Stimulated activated CD8-positive, alpha-beta memory T cell treated with anti-CD3 and anti-CD28 coated beads, Interleukin-4, amount 100 ng/mL, for 1 hour (primary cell): ENCODE measurements at places on chromosomes 16 and 17.

- no peak for DNase-seq
These were observed 187.4 kb upstream of the CACNG5 start for GRCh38 chr17:66647391-66647983.

- no peak for DNase-seq
These were observed 1726.1 kb downstream of the TP53TG3F start for GRCh38 chr16:35185366-35186044.

DNA sequence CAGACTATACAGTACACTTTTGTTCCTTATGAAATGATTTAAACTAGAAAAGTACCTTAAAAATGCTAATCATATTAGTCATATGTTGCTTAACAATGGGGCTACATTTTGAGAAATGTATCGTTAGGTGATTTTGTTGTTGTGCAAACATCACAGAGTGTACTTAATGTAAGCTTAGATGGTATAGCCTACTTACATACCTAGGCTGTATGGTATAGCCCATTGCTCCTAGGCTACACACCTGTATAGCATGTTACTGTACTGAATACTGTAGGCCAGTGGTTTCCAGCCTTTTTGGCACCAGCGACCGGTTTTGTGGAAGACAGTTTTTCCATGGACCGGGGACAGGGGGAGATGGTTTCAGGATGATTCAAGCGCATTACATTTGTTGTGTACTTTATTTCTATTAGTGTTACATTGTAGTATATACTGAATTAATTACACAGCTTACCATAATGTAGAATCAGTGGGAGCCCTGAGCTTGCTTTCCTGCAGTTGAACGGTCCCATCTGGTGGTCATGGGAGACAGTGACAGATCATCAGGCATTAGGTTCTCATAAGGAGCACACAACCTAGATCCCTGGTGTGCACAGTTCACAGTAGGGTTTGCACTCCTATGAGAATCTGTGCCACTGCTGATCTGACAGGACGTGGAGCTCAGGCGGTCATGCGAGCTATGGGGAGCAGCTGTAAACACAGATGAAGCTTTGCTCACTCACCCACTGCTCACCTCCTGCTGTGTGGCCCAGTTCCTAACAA is 35.0 kb upstream of the MRC2 start:
- DNase-seq: no peak

DNA sequence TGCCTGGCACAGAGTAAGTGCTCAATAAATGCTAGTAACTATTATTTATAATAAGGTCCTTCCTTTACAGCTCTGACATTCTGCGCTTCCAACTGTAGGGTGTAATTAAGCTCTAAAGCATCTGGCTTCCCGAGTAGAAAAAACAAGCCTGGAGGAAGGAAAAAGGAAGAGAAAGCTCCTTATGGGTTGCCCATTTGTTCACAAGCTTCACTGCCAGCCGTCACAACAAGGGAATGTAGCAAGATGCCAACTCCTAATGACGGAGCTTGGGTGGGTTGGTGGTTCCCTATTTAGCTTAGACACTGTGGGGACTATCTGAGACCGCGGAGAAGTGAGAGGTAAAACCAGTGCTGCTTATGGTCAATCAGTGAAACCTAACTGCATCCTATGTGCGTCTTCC is 7.3 kb upstream of the RPRML start:
- no peak for DNase-seq

DNA sequence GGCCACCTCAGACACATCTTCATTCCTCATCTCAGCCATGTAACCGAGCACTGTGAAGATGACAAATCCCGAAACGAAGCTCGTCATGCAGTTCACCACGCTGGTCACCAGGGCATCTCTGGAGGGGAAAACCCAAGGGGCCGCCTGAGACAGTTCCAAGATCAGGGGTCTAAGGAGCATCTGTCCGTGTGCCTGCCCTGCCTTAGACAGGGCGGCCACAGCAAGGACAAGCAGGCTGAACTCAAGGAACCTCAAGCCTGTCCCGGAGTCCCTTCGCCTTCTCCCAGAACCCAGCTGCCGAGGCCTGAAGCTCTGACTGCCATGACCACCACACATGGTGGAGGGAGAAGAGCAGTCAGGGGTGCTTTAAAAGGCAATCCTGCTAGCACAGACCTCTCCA is 22.7 kb downstream of the SLC6A4 start:
- no peak for DNase-seq

GRCh38 chr17:83075270-83075880 is 4.0 kb upstream of the METRNL start:
- DNase-seq: no peak

DNA sequence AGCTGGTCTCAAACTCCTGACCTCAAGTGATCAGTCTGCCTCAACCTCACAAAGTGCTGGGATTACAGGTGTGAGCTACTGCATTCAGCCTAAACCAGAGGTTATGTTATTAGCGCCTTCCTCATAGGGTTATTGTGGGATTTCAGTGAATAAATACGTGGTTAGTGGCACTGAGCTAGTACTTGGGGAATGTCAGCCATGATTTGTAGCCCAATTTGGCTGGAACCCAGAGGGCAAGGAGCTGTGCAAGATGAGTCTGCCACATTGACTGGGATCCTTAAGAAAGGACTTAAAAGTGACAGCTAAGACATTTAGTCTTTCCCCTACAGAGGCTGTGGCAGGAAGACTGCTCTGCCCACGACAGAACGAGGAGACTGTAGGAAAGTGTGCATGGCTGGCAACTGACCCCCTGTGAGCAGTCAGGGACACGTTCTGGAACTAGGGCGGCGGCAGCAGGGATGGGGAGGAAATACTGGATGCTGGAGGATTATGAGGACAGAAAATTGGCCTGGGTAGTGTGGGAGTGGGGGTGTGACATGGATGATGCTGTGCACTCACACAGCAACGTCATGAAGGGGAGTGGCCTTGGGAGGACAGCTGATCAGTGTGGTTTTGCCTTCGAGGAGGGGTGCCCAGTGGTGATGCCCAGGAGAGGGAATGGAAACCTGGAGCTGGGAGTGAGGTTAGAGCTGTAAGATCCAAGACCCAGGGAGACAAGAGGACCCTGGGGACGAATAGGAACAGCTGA is 14.6 kb downstream of the ATP5PD start:
- no peak for DNase-seq

DNA sequence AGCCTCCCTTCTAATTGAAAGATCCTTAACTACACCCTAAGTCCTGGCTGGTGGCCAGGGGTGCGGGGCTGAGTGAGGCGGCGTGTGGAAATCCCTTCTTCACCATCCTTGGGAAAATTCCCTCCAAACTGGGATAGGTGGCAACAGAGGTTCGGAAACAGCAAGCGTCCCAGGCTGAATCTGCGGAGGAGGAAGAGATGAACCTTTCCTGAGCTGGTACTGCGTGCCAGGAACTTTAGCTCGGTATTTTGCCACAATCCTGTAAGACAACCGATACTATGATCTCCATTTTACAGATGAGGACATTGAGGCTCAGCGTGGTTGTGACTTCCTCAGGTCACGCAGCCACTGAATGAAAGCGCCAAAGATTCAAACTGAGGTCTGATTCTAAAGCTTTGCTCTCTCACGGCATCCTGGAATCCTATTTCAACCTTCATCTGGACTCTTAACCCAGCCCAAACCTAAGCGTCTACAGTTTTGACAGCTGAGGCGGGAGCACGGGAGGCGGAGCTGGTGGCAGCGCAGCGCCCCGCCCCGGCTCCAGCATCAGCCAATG is 583 bp upstream of the CYLD start:
- DNase-seq: no peak

GRCh38 chr17:384622-385177 is 32.1 kb upstream of the RPH3AL start:
- no peak for DNase-seq

DNA sequence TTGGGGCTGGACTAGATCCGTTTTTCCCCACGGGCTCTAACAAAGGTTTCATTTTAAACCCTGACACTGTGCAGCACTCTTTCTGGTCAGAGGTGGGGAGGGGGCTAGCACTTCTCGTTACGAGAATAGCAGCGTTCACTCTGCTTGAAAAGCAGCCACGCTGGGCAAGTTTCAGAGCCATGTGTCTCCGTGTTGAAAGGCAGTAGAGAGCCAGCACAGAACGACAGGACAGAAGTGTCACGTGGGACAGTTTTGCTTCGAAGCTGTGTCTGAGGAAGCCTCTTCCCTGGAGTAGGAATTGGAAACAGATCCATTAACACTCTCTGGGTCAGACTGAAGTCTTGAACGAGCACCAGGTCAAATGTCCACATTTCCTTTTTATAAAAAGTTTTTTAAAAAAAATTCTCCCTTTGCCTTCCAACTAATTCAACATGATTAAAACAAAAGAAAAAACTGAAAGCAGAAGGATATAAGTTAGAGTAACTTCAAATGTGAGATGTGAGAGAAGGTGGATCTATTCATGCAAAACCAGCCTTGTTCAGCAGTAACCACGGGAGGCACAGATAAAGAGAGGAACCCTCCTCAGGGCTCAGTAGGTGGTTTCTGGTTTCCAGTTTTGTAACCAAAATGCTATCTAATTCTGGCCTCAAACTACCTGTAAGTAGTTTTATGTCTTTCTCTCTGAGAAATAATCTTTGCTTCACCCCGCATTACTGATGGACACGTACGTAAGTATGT is 65.0 kb downstream of the SMG6 start:
- DNase-seq: no peak

DNA sequence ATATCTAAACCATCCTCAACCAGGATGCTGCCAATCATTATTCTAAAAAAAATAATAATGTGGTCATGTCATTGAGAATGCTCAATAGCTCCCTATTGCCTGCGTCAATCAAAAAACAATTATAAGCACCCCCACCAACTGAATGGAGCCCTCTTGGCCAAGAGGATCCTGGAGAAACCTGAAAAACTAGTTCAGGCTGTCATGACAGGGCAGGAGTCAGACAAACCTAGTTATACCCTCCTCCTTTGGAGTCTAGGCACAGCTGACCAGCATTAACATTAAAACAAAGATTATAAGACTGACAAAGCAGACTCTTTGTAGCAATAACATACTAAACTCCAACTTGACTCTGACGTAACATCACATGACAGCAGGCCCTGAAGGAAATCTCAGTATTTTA is 119.2 kb upstream of the CCL2 start:
- no peak for DNase-seq

DNA sequence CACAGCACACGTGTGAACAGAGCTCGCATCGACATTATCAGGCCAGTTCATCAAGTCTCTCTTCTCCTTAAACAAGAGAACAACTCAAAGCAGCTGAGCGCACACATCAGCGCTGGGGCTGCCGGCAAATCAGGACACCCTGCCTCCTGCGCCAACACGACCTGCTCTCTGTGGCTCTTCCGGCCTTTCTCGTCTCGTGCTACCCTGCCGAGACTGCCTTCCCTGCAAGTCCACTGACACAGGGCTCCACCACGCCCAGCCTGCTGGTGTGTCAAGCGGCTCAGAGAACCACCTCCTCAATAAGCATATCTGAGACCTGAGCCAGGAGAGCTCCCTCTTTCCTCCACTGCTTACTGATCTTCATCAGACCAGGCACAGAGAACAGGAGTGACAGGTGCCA is 96.9 kb downstream of the ZNF778 start:
- DNase-seq: no peak

GRCh38 chr16:5971924-5972323 is 874.3 kb upstream of the EEF2KMT start:
- DNase-seq: no peak

DNA sequence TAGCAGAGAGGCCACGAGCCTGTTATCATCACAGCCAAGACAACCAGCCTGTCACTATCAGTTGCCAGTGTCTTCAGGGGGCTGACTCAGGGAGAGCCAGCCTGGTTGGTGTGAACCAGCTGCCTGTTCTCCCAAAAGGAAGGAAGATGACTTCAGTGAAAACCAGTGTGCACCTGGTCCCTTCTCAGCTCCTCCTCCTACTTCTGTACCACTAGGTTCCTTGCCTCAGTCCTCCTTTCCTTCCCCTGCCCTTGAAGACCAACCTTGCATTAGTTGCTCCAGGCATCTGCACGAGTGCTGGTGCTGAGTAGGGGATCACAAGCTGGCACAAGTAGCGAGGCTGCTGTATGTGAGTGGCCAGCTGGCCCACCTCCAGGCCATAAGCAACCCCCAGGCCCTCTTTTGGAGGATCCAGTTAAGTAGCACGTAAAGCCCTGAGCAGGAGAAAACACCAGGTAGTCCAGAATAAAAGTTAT is 8.5 kb downstream of the TUBG1 start:
- DNase-seq: no peak

DNA sequence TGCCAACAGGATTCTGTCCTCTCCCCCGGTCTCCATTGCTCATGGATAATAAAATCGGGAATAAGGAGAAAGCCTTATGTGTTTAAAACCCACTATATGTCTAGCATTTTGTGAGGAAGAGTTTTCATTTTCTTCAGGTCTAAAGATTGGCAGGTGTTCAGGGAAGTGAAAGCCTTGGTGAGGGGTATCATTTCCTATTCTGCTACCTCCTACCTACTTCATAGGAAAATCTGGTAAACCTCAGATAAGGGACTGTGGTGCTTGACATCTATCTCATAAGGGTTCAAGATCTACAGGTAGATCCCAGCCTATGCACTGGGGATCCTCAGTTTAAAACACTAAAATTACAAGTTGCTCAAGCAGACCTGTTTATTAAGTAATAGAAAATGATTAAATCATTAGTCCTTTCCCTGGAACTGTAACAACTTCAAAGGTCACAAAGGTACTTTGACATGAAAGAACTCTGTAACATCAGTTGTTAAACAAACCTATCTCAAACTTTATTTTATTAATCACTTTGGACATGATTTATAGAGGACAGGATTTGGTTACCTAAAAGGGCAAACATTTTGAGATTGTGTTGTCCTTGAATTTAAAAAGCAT is 6.5 kb downstream of the MOSMO start:
- no peak for DNase-seq

DNA sequence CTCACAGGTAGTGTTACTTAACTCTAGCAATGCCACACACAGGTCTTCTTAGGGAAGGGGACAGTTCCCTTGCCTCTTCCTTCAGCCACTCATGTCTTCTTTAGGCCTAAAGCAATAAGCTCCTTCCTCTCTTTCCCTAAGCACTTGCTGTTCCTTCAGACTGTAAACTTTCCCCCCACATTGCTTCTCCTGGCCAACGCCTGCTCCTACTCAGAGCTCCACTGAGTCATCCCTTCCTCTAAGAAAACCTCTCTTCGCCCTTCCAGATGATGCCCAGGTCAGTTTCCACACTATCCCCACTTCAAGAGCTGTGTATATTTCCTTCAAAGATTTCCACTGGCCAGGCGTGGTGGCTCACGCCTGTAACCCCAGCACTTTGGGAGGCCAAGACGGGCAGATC is 12.5 kb upstream of the EPOP start:
- DNase-seq: no peak
